ENCODE measurements at places on chromosomes 1 and 21.

DNA sequence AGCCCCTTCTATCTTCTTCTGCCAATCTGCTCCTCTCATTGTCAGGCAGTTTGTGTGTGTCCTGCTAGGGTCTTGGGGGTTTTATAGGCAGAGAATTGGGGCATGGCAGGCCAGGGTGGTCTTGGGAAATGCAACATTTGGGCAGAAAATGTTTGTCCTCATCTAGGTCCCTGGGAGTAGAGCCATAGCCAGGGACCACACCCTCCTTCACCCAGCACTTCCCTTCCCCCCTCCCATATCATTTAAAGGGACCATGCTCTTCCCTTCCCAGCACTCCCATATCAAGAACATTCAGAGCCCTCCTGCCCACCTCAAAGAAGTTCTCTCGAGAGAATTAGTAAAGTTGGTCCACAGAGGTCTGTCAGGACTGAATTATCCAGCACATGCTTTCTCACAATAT is 41.7 kb downstream of the ZNF697 start:
- no peak for DNase-seq

DNA sequence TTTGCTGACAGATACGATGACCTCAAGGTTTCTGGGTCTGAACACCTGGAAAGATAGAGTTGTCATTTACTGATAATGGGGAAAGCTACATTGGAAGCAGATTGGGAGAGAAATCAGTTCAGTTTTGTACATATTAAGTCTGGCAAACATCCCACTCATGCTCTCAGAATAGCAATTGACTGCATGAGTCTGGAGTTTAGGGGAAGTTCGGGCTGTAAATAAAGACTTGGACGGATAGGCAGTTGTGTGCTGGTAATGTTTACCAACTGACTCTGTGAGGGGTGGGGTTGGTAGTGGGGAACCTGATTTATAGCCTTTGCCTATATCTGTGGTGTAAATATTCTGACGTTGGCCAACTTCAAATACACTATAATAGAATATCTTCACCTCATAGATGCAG is 4.0 kb downstream of the H6PD start:
- no peak for DNase-seq

GRCh38 chr1:88001460-88001859 is 672.8 kb downstream of the LMO4 start:
- DNase-seq = no peak

DNA sequence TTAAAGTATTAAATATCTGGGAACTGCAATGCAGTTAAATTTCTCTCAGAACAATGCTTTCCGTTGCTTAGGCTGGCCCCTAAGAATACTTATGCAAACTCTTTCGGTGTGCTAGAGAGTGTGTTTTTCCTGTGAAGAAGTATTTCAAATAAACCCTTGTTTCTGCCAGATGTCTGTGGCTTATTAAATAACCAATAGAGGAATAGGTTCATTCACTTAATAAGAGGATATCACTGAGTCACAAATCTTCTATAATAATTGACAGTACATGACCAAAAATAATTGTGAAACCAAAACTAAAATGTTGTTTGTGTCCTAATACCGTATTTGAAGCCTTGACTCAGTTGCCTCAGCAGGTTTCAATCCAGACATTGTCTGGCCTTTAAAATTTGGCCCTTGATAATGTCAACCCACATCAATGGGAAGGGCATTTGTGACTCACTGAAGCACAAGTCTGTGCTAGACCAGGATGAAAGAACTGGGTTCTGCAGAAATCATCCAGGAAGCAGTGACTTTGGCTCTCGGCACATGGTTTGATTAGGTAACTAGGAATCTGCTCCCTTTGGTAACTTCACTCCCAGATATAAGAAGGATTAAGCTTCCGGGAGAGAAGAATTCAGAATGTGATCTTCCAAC is 104.2 kb upstream of the BARHL2 start:
- DNase-seq = no peak

DNA sequence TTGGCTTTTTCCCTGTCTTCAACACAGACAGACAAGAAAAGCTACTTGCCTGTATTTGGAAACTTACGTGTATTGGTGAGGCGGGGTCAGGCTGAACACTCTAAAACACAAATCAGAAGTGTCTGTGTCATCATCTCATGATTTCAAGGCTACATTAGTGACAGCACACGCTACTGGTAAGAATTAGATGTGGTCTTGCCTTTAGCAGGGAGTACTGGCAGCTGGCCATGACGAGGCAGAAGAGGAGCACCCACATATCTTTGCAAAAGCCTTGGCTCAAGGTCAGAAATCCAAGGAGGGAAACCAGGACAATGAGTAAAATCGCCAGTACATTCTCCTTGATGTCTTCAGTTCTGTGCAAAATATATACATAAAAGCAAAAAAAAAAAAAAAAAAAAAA is 77.7 kb downstream of the PCNX2 start:
- no peak for DNase-seq

- DNase-seq = no peak
These were observed 80.9 kb downstream of the PCBP3 start for GRCh38 chr21:45724345-45724961.

DNA sequence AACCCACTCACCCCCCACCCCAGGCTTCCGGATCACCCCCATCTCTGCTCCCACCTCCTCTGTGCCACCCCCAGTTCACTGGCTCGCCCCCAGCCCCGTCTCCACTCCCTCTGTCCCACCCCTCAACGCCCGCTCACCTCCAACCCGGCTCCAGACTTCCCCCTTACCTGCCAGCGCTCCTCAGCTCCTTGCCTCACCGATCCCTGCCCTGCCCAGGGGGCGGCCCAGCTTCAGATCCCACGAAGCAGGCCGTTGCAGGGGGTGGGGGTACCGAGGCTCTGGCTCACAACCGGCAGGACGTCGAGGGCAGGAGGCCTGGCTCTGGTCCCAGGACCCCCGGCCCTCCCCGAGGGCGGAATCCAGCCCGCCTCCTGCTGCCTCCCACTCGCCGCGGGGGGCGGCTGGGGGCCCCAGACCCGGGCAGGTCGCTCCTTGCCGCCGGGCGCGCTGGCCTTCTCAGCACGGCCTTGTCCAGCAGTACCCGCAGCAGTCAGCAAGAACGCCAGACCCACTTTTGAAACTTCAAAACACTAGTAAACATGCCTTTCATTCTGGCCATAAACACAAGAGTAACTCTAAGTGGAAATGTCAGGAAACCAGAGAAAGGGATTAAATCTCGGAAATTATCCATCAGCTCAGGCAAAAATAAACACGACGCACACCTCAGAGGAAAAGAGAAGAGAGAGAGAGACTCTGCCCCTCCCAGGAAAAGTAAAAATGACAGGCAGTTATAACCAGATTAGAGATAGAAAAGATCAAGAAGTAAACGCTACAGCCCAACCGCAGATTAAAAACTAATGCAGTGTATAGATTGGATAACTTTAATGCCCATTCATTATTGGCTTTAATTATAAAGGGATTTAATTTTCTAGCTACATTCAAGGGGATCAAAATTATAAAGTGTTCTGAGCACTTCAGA is 1.0 kb upstream of the FAM89A start:
- no peak for DNase-seq

DNA sequence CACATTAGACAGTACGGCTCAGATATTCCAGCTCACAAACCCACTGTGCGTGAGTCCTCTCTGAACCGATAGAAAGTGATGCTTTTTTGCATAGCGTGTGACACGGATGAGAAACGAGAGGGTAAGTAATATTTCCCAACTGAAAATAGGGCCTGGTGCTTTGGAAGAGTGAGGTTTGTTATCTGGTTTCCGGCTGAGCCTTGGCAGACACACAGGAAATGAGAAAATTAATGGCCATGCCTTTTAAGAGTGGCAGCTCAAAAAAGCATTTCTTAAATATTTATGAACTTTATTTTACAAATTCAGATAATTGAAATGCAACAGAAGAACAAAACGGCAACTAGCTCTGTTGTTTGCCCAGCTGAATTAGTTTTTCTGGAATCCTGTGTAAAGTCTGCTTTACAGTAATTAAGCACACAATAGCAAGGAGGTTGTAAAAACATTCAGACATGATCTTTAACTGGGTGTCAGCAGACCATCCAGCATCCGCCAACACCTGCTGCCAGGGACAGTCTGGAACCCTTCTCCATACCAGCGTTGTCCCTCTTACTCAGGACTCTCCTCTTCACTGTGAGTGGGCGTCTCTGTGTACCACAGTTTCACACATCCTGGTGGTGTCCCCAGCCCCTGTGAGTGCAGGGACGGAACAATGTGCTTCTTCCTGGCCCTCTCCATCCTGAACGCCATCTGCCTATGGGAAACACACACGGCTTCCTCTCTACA is 155.4 kb downstream of the PGBD5 start:
- peak; percentile 51 for DNase-seq
